ENCODE measurements at places on chromosomes 11 and 22. TPM values are rescaled to one million over a fixed set of nuclear protein-coding genes. Genes with fewer than 3 reads are reported as not detected.

Gene PELI3
- 8.1 TPM for total RNA-seq

Gene OR8D1
- total RNA-seq = not detected

Gene OR5B12
- not detected for total RNA-seq

Gene TSPAN18
- 0.84 TPM for total RNA-seq

Gene SCGB2A2
- not detected for total RNA-seq

Gene MAPK8IP1
- 5.4 TPM for total RNA-seq

Gene PES1
- 92.4 TPM for total RNA-seq

Gene GAB4
- total RNA-seq = not detected

Gene GLYAT
- not detected for total RNA-seq

Gene KRTAP5-11
- not detected for total RNA-seq

Gene PDE3B
- total RNA-seq = 1.4 TPM

Gene OR6M1
- not detected for total RNA-seq

Gene KLHL35
- total RNA-seq = 0.14 TPM

Gene CD3E
- total RNA-seq = not detected

Gene ZP1
- not detected for total RNA-seq

All from airway epithelial cell (primary cell).